ENCODE measurements at places on chromosomes 7 and 10.
A peak's percentile ranks its signal among the peaks of the same experiment; 100 is the strongest.

- DNase-seq = no peak
Observed at GRCh38 chr7:16554518-16555236, 28.1 kb downstream of the LRRC72 start.

DNA sequence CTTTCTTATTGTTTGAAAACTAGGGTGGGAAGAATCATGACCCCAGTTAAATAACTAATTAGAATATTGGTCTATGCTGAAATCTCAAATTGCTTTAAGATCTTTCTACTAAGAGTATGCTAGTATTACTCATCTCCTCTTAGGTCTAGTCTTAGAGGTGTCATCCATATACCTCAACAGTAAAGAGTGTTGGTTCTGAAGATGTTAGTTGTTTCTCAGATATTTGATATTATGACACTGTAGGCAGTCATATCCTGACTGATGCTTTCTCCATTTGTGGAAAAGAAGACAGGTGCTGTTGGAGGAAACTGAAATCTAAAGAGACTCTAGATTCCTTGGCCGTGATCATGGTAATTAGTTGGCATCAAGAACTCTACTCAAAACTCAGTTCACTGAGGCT lies 21.2 kb downstream of the BPGM start:
- DNase-seq = no peak

GRCh38 chr7:95590387-95591248 lies 5.7 kb downstream of the PDK4 start:
- no peak for DNase-seq

- peak; percentile 40 for DNase-seq
Observed at GRCh38 chr10:114703377-114704107, 45.5 kb upstream of the ABLIM1 start.

DNA sequence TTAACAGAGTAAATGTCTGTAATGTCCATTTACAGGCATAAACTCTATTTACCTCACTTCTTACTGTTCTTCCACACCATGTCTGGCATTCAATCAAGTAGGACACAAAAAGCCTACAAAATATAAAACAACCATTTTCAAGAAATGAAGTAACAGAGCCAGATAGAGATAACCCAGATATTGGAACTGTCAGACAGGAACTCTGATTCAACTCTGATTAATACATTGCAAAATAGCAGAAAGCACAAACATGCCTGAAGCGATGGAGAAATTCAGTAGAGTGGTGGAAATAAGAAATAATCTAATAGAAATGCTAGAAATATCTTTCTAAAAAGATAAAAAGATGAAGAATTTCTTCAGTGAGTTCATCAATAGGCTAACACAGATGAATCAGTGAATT lies 964.4 kb downstream of the PCDH15 start:
- DNase-seq = no peak

DNA sequence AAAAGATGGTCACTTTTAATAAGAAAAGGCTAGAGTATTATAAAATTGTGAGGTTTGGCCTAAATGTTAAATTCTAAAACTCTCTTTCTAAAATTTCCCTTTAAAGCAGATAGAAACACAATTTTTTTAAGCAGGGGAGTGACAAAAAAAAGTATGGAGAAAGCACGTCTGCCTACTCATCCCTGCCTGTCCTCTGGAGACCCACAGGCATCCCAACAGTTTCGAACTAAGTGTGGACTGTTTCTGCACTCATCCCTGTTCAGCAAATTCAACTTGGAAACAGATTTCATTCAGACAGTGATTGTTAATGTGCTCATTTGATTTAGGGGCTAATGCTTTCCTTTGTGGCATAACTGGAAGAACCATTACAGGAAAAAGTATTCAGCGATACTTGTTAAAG lies 192.6 kb upstream of the CXCL12 start:
- no peak for DNase-seq

Data from Caco-2 (cell line).